ENCODE measurements at places on chromosomes 2 and 18.

DNA sequence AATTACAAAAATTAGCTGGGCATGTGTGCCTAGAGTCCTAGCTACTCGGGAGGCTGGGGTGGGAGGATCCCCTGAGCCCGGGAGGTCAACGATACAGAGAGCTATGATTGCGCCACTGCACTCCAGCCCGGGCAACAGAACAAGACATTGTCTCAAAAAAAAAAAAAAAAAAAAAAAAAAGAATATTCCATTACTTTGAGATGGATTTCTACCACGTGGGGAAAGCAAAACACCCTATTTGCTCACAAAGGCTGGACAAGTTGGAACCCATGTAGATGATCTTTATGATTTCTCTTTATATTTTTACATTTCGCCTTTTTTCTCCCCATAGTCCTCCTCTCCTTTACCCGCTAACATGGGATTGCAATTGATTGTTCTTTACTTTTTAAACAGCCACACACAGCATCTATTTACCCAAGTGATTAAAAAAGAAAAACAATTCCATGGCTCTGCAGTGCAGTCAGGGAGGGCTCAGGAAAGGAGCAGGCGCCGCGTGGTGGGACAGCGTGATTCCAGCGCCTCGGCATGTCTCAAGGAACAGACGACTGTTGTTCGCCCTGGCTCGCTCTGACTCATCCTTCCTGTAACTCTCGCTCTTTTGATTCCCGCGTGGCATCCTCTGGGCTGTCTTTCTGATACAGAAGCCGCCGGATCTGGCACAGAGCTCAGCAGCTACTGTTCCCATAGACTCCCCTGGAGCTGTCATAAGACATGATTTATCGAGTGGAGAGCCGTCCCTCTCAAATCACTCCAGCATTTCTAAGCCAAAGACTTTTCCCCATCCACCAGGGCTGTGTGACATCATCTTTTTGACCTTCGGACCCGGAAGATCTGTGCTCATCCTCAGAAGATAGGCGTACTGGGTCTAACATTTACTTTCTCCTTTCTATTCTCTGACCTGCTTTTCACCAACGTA, 230.4 kb upstream of the AGAP1 start:
- no peak for DNase-seq

GRCh38 chr2:96801786-96802595, 14.1 kb upstream of the CNNM3 start:
- DNase-seq, result no peak

- DNase-seq, result no peak
These were observed 89.1 kb downstream of the SCN2A start for GRCh38 chr2:165328272-165328671.

DNA sequence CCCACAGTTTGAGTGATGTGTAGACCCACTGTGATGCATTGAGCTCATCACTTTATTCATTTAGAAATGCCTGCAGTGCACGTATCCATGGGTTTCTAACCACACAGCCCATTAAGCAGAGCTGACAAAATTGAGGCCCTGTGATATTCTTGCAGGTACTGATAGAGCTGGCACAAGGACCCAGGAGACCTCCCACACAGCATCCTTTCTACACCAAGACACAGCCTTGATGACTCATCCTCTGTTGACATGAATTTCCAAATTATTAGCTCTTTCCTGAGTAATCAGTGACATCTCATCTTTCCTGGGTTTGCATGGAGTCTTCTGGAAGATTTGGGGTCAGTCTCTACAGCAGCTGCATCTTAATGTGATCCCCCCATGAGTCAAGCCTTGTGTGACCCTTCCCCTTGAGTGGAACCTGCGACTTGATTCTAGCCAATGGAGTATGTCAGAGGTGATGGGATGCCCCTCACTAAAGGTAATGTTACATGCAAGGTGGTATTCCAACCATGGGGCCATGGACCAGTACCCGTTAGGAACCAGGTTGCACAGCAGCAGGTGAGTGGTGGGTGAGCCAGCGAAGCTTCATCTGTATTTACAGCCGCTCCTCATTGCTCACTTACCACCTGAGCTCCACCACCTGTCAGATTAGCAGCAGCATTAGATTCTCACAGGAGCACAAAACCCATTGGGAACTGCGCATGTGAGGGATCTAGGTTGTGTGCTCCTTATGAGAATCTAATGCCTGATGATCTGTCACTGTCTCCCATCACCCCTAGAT, 181.1 kb upstream of the ARL4C start:
- DNase-seq, result peak; percentile 16

GRCh38 chr18:14949800-14950664, 202.1 kb downstream of the ANKRD30B start:
- no peak for DNase-seq

- DNase-seq, result no peak
These were observed 70.5 kb upstream of the ZCCHC2 start for GRCh38 chr18:62452280-62452831.

- DNase-seq, result peak; percentile 32
These were observed 98.2 kb upstream of the HNMT start for GRCh38 chr2:137865954-137866540.

DNA sequence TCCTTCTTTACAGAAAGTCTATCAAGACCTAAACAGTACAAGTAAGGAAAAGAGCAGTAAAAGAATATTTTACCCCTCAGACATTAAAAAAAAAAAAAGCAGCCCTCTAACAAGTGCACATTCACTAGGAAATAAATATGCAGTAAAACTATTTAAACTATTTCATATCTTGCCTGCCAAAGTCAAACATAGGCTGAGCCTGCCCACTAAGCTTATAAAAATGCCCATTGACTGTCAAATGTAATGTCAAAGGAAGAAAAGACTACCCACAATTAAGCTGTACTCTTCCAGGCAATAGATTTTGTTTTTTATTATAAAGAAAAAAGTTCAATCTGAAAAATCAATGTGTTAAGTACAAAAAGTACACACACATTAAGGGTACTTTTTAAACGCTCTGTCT, 11.8 kb downstream of the ALS2 start:
- DNase-seq, result no peak

- DNase-seq, result peak; percentile 35
These were observed 156.7 kb downstream of the EVA1A start for GRCh38 chr2:75403991-75404428.

- no peak for DNase-seq
These were observed 37.8 kb upstream of the EFEMP1 start for GRCh38 chr2:55961318-55961911.

DNA sequence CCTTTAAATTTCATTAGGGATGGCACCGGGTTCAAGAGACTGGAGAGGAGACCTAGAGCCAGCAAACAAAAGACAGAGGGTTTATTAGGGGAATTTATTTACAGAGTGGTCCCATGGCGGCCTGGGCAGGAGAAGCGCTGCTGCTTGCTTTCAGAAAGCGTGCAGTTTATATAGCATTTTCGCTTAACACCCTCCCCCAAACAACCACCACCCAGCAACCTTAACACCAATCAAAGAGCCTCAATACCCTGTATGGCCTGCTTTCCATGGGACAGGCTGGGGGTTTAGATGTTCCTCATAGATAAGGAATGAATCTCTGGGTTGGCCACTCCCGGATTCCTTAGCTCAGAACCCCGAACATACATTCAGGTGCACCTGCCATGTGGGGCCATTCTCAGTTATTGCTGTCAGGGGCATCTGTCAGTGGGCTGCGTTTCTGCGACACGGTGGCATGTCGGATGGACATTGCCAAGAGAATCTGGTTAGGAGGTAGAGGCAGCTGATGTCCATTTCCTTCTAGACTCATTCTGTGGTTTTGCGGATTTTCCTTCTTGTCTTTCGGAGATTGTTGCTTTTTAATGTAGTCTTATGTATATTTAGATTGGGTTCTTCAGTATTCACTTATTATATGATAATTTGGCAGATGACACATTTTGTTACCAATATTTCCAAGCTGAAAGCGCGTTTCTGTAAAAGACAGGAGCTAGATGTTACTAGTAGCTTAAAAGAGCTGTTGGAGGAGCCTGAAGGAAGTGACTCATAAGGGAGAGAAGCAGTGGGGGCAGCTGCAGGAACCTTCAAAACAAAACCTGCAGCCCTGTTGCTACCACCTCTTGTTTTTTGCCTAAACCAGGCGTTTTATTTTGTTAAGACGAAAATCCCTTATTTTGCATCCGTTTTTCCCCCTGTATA, 7.2 kb downstream of the AGAP1 start:
- DNase-seq, result no peak

All from NCI-H1930 (cell line).